ENCODE measurements at places on chromosomes 3 and 15.

DNA sequence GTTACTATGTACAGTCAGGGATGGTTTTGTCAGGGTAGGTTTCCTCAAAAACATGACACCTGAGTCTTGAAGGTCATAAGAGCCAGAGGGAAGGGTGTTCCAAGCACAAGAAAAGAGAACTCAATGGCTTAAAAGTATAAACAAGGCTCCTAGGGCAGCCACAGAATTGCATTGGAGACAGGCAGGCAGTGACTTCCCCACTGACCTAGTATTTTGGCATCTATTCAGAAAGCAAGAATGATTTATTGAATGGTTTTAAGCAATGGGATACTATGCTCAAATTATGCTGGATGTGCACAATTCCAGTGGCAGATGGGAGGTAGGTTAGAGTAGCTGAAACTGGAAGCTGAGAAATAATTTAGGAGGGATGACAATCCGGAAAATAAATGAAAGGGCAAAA, 54.0 kb downstream of the TSC22D2 start:
- no peak for DNase-seq

DNA sequence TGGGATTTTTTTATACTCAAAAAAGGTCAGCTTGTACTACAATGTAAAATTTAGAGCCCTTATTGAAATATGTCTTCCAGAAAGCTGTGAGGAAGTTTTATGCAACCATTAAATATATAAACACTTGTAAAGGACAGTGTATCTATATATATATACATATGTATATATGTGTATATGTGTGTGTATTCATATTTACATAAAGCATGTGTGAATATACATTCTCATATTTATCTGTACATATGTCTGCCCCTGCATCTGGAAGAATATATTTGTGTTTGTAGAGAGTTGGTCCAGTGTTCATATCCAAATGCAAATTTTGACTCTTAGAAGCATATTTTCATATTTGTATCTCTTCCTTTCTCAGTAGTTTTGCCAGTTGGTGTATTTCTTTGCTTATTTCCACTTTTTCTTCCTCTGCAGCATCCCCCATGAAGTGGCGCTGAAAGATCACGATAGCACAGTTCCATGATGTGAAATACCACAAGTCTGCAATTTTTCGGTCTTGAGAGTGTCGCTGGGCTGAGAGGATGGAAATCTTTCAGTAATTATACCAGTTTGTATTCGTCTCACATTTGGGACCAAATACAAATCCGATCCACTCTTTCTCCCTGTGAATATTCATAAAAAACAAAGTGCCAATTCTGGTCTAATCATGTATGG, 311.7 kb upstream of the DPH6 start:
- no peak for DNase-seq

- no peak for DNase-seq
Measured at GRCh38 chr3:13074006-13074375, 762 bp upstream of the IQSEC1 start.

DNA sequence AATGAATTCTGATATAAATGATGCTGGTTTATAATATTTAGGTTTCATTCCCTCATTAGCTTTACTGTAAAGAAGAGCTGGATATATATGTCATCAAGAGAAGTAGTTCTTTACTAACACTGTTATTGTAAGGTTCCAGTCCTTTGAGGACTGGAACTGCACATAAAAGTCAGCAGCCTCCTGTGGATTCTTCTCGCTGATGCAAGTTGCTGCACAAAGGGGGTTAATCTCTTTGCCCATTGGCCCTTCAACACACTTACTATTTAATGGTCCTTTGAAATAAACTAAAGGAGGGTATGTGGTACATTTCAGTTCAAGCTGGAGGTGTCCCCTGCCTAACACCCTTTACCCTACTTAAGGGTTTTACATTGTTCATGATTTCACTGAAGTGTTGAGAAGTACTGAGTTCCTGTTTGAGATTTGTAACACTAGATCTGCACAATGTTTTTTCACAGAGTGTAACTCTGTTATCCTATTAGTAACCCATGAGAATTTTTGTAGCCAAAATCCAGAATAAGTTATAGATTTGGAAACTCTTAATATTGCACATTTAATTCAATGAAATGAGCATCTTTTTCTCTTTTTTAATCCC, 43.9 kb downstream of the NR2C2 start:
- DNase-seq, result no peak

GRCh38 chr3:169562988-169563774, 100.3 kb downstream of the MECOM start:
- no peak for DNase-seq

- DNase-seq, result no peak
Measured at GRCh38 chr3:130395916-130396315, 50.4 kb downstream of the COL6A5 start.

- no peak for DNase-seq
Measured at GRCh38 chr3:25610779-25611178, 53.9 kb downstream of the TOP2B start.

DNA sequence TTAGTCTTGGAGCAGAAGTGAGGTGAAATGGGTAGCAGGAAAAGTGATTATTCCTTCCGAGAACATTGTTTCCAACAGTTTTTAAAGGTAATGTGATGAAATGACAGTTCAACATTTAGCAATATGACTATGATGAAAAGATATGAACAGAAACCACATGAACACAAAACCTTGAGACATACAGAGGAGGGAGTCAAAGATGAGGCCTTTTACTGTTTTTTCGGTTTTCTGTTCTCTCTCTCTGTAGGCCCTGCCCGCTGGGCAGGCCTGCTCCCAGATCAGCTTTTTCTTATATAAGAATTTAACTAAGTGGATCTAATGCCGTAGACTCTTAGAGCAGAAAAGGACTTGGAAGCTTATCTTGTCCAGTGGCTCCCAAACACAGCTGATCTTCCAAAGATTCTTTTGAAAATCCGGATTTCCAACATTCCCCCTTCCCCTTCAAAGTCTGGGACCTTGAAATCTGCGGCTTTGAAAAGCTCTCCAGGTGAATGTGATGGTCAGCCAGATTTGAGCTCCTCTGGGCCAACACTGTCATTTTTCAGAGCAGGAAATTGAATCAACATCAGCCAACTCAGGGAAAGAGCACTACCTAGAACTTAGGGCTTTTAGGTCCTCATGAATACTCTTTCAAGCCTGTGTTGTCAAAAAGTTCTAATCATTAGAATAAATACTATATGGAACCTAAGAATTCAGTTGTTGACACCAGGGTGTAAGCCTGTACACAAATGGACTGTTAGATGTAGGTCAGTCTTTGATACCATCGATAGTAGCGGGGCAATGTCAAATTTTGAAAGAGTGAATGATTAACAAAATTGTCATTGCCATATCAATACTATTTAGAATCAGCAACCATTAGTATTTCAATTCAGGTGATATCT, 372.7 kb downstream of the SHQ1 start:
- DNase-seq, result no peak

DNA sequence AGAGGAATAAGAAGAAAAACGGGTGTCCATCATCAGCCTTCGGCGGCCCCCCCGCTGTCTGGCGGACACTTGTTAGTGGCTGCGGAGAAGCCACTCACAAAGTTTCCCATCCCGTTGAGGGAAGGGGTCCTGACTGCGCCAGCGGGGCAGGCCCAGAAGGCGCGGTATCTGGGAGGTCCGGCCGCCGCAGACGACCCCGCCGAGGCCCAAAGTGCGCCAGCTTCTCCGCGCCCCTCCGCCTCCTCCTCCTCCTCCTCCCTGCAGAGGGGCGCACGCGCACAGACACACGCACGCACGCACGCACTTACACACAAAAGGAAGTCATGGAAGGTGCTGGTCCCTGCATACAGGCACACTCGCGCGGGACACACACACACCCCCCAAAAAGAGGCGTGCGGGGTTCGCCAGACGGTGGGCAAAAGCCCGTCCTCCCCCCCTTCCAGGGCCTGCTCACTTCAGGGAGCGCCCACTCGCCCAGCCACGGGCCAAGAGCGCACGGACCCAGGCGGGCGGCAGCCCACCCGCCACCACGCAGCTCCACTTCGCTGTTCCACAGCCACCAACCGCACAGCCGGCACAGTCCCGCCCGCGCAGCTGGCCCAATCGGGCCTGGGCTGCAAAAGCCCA, 18.0 kb downstream of the ZNF148 start:
- DNase-seq, result no peak

Measured in osteocyte (in vitro differentiated cells).